SJSA1 (cell line): ENCODE measurements at places on chromosomes 11 and 22. TPM values are rescaled to one million over a fixed set of nuclear protein-coding genes. Genes with fewer than 3 reads are reported as not detected.
A peak's percentile ranks its signal among the peaks of the same experiment; 100 is the strongest.

DNA sequence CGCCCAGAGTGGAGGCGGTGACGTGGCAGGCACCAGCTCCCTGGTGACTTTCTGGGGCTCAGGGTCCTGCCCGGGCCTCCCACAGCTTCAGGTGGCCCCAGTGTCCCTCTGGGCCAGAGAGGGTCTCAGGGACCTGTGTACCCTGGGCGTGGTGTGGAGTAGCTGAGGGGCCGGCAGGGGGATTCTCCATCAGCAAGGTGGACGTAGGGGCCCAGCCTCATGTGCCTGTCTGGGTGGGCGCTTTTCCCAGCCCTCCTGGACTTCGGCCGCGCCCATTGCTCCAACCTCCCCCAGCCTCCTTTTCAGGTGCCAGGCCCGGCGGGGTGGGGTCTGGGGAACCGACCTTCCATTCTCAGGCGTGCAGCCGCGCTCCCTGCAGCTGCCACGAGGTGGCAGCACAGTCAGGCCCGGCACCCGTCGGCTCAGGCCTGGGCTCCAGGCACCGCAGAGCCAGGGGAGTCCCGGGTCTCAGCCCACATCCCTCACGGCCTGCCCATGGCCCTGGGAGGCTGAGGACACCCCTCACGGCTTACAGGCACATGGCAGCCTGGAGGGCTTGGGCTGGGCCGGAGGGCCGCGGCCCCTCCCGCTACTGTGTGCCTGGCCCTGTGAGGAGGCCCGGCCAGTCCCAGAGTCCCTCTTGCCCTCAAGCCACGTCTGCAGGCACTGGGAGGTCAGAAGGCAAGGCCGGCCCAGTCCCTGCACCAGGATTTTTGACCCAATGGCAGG, 19.9 kb upstream of the MUC5B start:
- peak; percentile 46 for DNase-seq

GRCh38 chr11:114348200-114349191, 51.8 kb downstream of the C11orf71 start:
- DNase-seq = peak; percentile 72

DNA sequence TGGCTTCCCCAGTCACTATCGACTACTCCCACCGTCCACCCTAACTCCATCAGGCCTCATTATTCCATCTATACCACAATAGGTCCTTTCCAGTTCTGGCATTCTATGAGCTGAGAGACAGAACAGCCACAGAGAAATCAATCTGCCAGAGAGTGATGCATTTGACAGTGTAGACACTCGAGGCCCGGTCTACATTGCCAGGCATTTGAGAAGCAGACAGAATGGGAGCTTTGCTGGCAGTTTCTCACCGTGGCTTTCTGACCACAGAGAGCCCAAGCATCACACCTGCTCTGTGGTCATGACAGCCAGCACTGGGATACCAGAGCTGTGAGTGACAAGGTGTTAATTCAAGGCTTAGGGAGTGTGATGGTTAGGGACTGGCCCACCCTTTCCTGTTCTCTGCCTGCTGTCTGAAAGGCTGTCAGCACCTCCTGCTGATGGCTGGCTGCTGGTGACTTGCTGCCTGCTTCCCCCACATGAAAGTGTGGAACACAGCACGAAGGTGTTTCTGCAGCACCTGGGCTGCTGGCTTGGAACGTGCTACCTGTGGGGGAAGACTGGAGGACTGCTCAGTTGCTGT, 137.8 kb downstream of the KIRREL3 start:
- no peak for DNase-seq

DNA sequence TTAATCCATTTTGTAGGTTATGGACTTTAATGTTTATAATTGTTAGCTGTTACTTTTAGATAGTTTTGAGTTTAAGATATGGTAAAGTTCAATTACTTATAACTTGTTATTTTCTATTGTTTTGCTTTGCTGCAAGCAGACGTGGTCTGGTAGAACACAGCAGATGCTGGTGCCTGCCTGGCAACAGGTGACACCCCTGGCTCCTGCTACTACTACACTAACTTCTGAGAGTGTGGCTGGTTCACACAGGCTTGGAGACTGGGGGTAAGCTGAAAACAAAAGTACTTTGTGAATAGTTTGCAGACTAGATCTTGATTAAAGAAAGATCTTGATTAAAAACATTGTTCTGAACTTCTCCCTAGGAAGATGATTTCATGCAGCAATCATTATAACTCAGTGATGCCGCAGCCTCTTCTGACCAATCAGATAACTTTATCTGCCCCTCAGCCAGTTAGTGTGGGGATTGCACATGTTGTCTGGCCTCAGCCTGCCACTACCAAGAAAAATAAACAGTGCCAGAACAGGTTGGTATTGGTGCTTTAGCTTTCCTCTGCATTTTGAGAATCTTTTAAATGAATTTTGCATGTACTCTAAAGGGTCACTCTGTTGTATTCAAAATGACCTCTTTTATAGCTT, 90.4 kb downstream of the HIPK3 start:
- no peak for DNase-seq

DNA sequence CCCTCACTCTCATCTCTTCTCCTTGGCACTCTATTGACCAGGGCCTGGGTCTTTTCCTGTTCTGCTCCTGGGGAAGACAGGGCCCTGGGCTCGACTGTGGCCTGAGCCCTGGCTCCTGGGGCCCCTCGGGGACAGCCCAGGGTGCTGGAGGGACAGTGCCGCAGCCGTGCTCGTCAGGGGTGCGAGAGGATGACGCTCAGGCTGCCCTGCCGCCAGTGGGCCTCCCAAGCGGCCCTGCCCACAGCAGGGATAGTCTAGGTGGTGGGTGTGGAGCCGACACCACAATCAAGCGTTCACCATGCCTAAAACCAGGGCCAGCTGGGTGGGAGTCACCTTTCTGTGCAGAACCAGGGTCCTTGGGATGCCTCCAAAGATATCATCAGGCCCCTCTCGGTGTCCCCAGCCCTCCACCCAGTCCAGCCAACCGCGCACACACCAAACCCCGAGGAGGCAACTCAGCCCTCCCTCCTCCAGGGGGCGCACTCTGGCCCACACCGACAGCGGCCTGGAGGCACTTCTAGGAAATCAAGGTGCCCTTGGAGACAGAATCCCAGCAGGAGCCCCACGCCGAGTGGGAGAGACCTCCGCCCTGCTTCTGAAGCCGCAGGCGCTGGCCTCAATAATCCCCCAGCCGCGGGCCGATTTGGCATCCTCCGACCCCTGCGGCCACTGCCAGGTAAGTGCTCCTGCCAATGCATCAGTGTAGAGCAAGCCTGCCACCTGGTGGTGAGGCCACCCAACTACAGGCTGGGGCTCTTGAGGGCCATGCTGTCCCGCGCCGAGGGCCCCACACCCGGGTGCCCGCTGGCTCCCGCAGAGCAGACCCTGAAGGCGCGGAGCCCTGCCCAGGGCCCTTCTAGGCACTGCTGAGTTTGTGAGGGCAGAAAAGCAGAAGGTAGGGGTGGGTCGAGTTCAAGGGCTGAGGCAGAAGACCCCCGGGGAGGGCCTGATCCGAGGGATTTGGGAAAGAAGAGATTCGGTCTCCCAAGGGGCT, 496.4 kb downstream of the BUD13 start:
- peak; percentile 40 for DNase-seq

- DNase-seq = no peak
These were observed 95.6 kb downstream of the ZBTB16 start for GRCh38 chr11:114155116-114155515.

DNA sequence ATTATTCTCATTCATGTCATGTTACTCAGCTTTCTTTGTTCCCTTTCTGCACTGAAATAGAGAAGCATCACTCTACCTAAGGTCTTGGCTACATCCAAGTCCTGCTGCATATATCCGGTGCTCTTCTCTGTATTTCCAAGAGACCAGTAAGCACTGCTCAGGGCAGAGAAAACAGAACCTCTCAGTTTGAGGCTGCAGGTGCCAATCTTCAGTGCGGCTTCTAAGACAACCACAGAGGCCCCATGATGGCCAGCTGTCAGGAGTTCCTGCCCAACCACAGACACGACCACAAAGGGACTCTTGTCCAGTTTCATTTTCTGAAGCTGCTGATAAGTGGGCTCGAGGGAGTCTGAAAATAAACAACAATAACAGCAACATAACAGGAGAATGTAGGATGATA, 378.4 kb upstream of the PITPNB start:
- DNase-seq = peak; percentile 15

DNA sequence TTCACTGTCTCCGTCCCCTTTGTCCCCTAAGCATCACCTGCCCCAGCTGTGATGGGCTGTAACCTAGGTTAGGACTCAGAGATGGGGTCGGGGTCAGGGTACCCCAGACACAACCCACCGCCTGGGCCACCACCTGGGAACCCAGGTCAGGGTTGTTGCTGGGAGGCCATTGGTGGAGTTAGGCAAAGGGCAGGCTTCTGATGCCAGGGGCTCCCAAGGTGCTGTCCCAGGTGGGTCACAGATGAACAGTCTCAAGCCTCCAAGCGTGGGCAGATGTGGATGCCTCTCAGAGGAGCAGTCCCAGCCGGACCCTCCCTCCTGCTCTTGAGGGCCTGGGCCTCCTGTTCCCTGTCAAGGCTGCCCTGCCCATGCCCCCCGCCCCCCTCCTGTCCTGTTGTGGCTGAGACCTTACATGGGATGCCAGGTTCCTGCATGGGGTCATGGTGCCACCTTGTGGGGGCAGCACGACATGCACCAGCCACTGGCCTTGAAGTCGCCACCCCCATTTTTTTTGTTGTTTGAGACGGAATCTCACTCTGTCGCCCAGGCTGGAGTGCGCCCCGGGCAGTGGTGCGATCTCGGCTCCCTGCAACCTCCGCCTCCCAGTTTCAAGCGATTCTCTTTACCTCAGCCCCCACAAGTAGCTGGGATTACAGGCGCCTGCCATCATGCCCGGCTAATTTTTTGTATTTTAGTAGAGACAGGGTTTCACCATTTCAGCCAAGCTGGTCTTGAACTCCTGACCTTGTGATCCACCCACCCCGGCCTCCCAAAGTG, 12.1 kb downstream of the GATD1 start:
- DNase-seq = no peak

DNA sequence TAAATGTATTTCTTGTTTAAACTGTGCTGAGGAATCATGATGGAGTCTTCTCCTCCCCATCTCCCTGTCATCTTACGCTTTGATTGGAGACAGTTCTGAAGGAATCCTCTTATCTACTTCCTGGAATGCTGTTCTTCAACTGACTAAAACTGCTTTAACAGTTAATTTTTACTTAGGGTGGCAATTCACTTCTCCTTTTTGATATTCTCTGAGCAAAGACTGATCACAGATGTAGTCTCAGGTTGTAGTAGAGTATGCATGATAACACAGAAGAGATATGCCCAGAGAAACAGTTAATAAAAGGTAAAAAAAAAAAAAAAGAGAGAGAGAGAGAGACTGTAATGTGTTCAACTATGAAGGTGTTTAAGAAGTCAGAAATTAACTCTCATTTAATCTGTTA, 1.4 kb upstream of the CASP5 start:
- no peak for DNase-seq

Gene MUC2
- not detected in 2 replicates for total RNA-seq

Gene CDKN1C
- 15.0 and 23.4 TPM in 2 replicates for total RNA-seq

Gene PRR33
- not detected in 2 replicates for total RNA-seq

Gene RAD9A
- 13.8 and 25.1 TPM in 2 replicates for total RNA-seq

Gene RAB3IL1
- total RNA-seq = 1.8 and 3.0 TPM in 2 replicates
